ENCODE measurements at places on chromosomes 5 and 9.

DNA sequence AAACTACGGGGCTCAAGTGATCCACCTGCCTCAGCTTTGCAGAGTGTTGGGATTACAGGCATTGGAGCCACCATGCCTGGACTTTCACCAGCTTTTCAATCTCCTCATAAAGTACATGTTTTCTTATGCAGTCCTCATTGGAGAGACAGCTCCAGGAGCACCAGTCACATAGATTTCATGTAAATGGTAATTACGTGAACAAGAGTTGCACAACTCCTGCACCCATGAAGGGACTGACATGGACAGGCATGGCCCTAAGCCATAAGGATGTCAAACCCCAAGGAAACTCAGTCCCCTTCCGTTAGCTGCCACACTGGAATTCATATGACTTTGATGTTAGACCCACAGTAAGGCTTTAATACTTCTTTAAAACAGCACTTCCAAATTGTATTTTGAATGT is 7.6 kb upstream of the ADGRV1 start:
- DNase-seq, result no peak

DNA sequence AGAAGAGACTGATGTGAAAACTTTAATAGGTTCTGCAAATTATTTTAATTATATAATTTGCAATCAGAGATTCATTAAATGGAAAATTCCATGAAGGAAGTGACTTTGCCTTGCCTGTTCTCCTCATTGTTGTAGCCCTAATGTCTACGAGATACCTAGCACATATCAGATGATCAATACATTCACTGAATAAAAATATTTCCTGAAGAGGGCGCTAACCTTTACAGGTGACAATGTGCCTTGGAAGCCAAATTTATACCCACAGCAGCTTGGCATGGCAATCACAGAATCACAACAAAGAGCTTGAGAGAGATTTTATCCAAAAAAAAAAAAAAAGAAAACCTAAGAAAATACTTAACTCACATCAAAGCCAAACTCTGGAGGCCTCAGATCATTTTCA is 17.4 kb downstream of the HAUS6 start:
- DNase-seq, result peak; percentile 68

DNA sequence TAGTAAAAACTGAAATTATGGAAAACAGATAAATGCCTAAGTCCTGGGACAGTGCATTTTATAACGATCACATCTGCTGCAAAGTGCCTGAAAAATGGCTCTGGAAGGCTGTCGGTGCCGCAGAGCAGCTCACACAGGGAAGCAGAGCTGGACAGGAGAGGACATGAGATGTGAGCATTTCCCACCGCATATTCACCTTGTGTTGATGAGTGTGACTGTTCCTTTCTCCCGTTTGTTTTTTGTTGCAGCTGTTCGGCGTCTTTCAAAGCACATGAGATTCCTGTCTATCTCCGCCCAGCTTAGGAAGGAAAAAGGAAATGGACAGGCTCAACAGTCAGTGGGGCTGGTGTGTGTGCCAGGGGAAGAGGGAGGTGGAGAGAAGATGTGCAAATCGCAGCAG is 164.9 kb upstream of the SEMA6A start:
- no peak for DNase-seq

- no peak for DNase-seq
Observed at GRCh38 chr9:124079176-124079925, 67.8 kb downstream of the LHX2 start.

GRCh38 chr9:107361816-107362215 is 78.7 kb downstream of the RAD23B start:
- DNase-seq, result no peak

All from CD4-positive, alpha-beta T cell treated with Interleukin-1 beta for 1 hour (primary cell).